ENCODE measurements at places on chromosomes 4 and X.

- DNase-seq = no peak
These were observed 261.5 kb upstream of the FTHL17 start for GRCh38 chrX:31333165-31333831.

DNA sequence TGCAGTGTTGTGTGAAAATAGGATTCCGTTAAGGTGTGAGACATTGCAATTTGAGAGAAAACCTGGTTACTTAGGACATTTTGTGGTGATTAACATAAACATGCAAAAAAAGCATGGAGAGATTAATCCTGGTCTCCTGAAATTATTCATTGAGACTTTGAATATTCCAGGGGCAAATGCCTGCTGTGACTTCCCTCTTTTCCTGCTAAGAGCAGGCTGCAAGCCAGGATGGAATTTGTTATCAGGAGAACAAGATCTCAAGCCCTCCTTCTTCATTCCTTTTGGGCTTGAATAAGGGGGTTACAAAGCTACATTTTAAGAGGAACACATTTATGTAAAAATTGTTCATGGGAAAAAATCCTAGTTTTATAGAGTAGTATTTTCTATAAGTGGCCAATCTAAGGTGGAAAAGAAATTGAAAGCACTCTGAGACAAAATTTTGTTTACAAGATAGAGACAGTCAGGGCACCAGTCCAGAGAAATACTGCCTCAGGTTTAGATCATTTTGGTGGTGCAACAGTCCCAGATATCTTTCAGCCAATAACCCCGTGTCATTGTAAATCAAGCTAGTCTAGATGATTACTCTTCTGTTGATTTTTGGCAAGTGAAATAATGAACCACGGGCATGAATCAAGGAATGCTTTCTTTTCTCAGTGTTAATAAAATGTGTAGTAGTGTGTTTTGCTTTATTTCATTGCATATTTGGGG lies 1528.3 kb upstream of the AGA start:
- no peak for DNase-seq

DNA sequence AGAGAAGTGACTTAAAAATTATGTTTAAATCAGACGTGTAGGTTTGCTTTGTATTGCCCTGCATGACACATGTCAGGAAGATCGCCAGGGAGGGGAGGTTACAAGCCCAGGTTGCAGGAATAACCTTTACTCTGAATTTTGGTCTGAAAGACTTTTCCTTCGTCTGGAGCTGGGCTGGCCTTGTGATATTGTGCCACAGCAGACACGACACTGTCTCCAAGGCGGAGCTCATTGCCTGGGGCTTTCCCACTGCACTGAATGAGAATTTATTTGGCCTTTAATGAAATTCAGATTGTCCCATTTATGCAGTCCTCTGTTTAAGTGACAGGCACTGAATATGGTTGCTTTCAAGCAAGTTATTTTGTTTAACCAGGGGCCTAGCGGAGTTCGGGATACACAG lies 45.1 kb downstream of the RHOH start:
- no peak for DNase-seq

DNA sequence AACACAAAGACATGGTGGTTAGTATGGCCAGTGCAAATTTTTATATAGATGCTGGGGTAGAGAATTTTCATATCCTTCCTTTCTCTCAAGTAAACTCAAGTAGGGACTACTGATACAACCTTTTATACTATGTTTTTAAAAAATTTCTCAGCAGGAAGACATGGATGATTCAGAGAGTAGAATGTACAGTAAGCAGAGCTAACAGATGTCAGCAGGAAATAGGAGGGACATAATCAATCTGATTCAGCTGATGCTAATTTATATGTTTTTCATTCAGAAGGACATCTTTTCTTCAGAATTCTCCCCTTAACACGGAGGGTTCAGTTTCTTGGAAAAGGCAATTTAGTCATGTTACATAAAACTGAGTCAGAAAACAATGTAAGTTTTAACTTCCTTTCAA lies 95.4 kb downstream of the GRIA2 start:
- no peak for DNase-seq

DNA sequence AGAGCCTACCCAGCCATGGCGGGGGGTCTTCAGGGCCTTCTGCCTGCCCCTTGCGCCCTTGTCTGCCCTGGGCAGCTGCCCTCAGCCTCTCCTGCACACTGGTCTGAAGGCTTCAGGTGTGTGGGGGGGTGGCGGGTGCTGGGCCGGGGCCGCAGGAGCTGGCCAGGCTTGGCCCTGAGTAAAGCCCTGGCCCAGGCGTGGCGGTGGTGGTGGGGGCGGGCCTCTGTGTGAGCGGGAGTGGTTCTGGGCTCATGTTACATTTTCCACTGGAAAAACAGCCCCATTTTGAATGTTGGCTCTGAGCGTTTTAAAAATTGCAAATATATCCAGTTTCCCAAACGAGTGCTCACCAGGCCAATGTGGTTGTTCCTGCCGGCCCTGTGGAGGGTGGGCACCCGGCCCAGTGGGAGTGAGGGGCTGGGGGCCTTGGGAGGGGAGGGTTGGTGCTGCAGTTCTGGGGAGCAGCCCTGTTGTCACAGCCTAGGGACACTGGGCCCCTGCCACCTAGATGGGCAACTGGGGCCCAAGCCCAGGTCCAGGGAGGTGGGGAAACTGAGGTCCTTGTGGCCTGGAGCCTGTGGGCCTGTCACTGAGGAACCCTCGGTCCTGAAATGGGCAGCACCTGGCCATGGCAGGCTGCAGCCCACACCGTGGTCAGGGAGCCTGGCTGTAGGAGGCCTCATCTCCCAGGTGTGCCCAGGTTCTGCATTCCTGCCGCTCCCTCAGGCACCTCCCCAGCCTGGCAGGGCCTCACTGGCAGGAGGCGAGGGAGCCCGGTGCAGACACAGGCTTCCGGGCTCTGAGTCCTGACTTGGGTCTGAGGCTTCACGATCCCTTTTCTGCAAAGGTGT lies 28.3 kb downstream of the FGFRL1 start:
- DNase-seq = no peak

GRCh38 chrX:69000877-69001276 lies 164.4 kb downstream of the PJA1 start:
- no peak for DNase-seq

GRCh38 chrX:11099465-11099864 lies 11.7 kb upstream of the HCCS start:
- DNase-seq = no peak

GRCh38 chr4:41977709-41978108 lies 3.8 kb upstream of the DCAF4L1 start:
- no peak for DNase-seq

GRCh38 chr4:20480165-20480947 lies 219.9 kb upstream of the PACRGL start:
- DNase-seq = no peak

Data from 8988T (cell line).